ENCODE measurements at places on chromosomes 2 and 18.

GRCh38 chr2:130874512-130874911 lies 37.8 kb downstream of the ARHGEF4 start:
- DNase-seq: no peak

GRCh38 chr2:100884145-100884621 lies 64.2 kb downstream of the NPAS2 start:
- no peak for DNase-seq

DNA sequence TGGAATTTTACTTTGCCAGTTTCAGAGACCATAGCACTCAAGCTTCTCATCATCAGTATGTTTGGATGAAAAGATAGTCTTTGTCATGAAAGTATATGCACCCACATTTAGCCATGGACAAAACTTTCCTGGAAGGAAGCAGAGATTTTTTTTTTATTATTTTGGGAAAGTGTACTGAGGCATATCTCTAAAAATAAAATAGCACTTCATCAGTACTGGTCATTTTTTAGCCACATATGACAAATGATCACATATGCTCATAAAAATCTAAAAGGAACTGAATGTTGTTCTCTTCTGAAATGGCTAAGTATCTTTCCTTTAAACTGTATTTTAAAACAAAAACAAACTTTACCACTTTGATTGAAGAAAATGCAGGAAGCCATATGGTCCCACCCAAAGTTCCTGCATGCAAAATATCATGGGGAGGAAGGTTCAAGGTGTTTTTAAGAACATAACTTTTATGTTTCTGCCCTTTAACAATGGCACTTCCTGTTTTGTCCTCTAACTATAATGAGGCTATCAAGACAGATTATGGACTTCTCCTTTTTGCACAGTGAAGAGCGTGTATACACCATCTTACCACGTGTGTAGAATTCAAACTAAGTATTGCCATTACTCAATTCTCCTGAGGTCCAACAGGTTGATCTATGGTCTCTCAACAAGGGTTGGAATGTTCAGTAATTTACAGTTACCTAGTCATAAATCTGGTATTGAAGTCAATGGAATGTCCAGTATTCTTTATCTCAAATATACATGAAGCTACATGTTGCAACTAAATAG lies 77.1 kb upstream of the SLC39A10 start:
- DNase-seq: no peak

GRCh38 chr18:49880661-49881060 lies 67.3 kb upstream of the ACAA2 start:
- DNase-seq: no peak

DNA sequence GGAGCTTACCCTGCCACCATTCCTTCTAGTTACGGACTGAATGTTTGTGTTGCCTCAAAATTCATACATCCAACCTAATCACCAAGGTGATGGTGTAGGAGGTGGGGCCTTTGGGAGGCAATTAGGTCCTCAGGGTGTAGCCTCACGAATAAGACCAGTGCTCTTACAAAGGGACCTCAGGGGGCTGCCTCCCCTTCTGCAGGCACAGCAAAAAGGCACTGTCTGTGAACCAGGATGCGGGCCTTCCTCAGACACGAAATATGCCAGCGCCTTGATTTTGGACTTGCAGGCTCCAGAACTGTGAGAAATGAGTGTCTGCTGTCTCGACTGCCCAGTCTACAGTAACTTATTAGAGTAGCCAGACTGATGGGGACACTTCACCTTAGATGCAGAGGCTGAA lies 150.4 kb upstream of the HDAC4 start:
- DNase-seq: no peak

DNA sequence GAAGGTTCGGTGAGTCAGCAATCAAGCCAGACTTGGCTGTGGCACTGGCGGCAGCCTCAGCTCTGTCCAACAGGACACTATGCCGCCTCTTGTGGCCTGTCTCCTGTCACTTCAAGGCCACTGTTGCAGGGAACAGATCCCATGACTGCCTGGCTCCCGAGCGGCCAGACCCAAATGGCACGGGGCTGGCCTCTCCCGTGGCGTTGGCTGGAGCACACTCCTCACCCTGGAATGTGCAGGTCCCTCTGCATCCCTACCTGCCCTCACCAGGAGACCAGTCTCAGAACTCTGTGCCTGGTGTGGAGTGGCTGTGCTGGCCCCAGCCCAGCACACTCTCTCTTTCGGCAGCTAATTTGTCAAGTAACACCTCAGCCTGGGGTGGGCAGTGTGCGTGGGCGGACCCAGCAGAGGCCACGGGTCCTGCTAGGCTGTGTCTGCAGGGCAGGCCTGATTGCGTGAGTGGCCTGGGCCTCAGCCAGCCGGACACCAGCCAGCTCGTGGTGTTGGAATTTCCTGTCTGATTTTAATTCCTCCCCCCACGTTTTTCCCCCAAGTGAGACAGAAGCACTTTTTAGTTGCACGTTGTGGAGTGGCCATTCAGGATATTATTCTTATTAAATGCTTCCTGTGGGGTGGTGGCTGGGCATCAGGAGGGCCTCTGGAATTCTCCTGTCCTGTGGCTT lies 179.3 kb downstream of the GLI2 start:
- no peak for DNase-seq

DNA sequence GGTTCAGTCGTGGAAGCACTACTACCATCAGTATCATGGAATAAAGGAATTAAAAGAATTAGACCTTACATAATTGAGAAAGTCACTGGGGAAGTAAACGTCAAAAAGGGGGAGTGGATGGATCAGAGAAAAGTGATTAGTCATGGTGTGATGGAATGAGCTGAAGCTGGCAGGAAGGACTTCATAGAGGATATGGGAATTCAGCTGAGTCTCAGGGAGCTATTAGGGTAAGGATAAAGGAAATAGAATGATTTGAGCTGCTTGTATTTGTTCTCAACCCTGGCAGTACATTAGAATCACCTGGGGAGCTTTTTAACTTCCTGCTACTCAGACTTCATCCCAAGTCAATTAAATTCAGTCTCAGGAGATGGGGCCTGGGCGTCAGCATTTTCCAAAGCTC lies 53.4 kb upstream of the SETBP1 start:
- no peak for DNase-seq

DNA sequence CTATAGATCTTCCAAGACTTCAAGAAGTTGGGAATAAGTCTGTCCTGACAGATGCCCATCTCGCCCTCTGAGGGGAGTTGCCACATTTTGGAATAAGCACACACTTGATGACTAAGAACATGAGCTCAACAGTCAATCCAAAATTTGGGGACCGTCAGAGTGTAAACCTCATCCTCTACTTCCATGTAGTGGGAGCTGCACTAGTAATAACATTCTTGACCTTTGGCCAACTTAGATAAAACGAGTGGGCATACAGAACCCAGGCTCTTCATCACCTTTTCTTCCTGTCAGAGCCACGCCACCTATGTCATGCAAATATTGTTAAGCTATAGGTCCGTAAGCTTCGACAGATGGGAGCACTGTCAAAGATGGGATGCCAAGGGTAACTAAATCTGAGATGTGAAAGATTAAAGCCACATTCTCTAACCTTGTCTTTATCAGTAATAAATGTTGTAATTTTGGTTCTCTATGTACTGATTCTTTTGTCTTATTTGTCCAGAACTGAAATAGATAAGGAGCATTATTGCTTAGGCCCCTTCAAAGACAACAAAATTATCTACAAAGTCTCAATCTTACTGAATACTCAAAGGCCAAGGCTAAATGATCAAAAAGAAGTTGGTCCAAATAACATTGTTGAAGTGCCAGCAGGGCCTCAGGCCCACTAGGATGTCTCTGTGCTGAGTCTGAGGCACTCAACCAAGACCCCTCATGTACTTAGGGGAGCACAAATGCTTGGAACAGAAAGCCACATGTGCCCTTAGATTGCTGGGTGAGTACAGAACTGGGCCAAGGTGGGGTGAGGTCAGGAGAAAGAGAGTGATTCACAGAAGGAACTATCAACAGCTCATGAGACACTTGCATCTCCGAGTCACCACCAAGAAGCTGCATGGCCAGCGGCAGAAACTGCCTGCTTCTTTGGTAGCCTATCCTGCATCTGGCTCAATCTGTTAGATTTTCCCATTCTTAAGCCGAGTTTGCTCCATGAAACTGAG lies 15.0 kb downstream of the CDH2 start:
- DNase-seq: no peak

GRCh38 chr2:223047260-223047761 lies 4.7 kb upstream of the KCNE4 start:
- no peak for DNase-seq

DNA sequence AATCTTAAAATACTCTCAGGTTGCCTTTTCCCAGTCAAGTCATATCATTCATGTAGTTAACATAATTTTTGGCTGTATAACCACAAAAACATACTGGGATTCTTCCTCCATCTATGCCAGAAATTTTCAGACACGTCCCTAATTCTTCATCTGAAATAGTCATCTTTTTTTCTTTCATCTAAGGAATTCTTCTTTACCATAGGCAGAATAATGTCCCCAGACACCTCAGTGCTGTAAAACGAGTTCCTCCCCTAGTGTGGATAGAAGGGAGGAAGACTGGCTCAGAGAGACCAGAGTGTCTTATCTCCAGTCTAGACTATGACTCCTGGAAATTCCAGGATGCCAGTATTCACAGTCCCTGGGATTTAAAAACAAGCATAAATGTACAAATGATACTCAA lies 127.8 kb downstream of the MREG start:
- no peak for DNase-seq

GRCh38 chr2:58475756-58476155 lies 234.6 kb upstream of the FANCL start:
- DNase-seq: no peak

GRCh38 chr2:179250848-179251504 lies 13.7 kb downstream of the SESTD1 start:
- DNase-seq: no peak

GRCh38 chr2:240596491-240596931 lies 10.0 kb downstream of the CAPN10 start:
- DNase-seq: no peak

DNA sequence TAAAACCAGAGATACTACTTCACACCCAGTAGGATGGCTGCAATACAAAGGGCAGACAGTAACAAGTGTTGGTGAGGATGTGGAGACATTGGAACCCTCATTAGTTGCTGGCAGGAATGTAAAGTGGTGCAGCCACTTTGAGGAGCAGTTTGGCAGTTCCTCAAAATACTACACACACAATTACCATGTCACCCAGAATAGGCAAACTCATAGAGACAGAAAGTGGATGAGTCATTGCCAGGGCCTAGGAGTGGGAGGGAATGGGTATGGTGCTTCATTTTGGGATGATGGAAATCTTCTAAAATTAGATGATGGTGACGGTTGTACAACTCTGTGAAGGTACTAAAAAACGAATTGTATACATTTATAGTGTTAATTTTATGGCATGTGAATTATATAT lies 54.8 kb downstream of the ATP9B start:
- DNase-seq: no peak

DNA sequence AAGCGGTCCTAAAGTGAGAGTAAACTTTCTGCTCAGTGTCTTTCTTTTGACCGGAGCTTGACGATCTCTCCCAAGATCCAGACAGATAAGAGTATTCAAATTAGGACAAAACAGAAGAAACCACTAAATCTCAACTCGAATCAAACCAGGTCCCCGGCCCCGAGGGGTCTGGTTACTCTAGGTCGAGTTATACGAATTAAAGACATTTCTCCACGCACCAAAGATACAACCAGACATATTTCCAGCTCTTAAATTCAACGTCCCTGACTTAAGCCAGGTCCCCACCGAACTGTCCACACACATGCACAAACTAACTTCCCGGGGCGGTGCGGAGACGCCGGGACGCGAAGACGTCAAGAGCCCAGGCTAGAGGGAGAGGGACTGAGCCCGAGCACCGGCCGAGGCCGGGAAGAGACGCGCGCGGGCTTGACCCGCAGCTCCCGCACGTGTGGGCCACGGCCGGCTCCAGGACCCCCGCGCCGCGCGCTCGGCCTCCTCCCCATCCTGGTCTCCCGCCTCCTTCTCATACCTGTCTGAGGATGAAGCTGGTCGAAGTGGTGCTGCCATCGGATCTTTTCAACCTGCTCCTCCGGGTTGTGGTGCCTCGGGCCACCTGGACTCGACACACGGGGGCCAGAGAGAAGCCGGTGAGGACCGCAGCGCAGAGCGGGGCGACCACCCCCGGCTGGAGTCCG lies 896 bp downstream of the CACNB4 start:
- DNase-seq: no peak

- no peak for DNase-seq
Measured at GRCh38 chr2:84702941-84703340, 177.9 kb downstream of the TRABD2A start.

DNA sequence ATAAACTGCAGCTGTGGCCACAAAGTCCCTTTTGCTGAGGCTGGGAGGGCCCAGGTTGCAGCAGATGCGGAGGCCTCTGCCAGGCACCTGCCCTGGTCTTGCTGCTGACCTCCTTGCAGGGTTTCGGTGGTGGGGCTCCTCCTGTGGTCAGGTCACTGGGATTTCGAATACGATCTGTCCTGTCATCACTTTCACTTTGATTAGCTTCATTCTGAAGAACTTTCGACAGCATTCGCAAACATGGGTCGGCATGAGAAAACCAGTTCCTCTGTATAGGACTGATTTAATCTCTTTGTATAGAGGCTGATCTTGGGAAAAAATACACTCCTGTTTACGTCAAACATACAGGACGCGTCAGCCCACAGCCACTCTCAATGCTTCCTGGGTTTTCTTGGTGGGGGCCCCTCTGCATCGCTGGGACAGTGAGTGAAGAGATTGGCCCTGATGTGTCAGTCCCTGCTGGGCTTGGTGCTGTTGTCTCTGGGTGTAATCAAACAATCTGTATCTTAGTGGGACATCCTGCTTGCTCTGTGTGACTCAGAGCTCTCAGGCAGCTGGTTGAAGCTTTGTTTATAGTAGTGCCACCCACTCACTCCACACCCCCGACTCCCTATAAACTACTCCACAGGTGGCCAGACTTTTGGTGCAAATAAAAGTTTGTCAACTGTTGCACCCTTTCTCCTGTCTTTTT lies 209.4 kb upstream of the CXCR4 start:
- peak; percentile 59 for DNase-seq

DNA sequence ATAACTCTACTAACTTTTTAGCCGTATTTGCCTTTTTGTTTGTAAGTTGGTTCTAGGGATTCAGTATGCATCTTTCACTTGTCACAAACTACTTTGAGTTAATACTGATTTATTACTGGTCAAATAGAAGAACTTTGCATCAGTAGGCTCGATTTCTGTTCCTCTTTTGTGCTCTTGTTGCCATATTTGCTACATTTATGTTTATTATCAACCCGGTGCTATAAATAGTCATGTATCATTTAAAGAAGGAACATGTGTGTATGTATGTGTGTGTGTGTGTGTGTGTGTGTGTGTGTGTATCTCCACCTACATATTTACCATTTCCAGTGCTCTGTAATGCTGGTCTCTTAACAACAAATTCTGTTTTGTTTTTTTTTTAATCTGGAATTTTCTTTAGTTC lies 79.6 kb upstream of the B3GNT7 start:
- no peak for DNase-seq

GRCh38 chr18:43046322-43046721 lies 69.2 kb downstream of the RIT2 start:
- no peak for DNase-seq

- no peak for DNase-seq
Measured at GRCh38 chr2:65778137-65778536, 345.7 kb upstream of the SPRED2 start.
